HS-5 (cell line): ENCODE measurements at places on chromosomes 6 and 20.

DNA sequence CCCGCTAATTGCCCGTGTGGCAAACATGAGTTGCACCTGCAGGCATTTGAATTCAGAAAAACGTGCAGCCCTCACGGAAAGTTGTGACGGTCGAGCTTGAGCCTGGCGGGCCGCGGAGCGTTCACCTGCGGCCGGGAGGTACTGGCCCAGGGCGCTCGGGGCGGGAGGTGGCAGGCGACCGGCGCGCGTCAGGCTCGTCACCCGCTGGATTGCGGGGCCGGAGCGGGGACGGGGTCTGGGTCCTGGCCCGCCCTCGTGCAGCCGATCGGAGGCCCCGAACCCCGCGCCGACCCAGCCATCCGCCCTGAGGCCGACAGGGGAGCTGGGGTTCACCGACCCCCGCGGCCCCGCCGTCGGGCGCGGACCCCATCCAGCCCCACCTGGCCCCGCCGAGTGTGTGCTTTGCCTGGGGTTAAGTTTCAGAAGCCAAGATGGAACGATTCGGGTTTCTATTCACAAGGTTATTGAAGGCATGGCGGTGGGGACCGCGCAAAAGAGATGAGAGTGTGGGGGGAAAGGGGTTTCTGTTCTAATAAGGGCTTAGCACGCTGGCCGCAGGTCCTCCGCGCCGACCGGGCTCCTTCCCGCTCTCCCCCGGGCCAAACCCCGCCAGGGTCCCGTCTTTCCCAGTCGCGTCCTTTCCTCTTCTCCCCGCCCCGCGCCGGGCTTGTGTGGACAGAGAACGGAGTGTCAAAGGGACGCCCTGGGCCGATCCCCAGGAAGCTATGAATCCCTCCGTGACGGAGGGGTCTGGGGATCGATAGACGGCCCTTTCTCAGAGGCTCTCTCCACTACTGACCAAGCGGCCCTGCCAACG, 1.6 kb upstream of the HEY2 start:
- DNase-seq, result no peak

DNA sequence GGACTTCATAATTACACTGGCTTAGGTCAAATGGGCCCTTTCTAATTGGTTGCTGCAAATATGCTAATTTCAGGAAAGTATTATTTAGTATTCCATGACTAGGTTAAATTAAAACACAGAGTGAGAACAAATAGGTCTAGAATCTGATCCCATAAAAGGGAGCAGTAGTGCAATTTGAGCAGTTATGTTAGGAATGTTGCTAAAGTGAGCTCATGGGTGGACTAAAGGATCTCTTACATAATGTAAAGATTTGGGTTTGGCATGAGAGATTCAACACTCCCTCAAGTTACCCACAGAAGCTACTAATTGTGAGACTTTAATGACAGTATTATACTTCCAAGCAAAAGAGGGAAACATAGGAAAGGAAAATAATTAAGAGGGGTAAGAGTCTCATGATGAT, 109.1 kb downstream of the C6orf58 start:
- no peak for DNase-seq

GRCh38 chr6:35017411-35018181, 123.5 kb downstream of the TCP11 start:
- DNase-seq, result no peak

DNA sequence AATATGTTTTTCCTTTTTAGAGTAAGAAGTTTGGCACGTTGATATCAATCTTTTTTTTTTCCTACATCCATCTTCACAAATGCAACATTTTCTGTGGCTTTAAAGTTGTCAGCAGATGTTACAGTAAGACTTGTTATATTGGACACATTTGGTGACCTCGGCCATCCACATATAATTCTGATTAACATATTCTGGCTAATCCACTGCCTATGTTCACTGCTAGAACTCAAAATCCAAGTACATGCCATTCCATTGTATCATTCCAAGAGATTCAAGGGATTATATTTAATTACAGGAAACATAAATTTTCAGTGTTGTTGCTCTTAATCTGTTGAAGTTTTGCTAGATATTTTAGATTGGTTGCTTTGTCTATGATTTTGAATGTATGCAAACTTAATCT, 367.6 kb downstream of the TENT5A start:
- no peak for DNase-seq

DNA sequence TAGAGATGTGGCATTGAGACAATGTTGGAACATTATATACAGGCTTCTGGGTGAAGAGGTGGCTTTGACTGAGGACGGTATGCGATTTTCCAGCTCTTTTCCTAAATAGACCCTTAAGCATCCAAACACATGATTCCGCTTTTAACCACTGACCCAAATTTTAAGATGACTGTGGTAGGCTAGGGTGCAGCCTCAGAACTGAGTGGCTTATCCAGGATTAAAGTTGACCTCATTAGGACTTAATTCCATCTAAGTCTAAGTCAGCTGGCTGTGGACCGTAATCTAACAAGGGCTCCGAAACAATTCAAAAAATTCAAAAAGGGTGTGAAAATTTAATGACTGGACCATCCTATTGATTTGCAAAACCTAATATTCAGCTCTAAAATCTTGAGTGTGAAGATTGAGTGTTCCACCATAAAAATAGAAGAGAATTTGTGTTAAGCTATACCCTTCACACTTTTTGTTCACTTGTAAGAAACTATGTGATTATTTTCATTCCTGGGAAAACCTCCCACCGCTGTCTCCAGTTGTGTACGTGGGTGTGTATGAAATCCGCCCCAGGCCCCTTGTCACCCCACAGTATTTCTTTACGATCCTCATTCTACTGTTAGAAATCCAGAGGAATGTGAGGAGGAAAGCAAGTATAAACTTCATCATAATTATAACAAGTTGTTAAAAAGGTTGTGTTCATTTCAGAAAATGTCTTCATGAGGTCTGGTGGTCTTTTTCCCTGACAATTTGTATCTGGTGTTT, 2.7 kb downstream of the PCMTD2 start:
- no peak for DNase-seq

DNA sequence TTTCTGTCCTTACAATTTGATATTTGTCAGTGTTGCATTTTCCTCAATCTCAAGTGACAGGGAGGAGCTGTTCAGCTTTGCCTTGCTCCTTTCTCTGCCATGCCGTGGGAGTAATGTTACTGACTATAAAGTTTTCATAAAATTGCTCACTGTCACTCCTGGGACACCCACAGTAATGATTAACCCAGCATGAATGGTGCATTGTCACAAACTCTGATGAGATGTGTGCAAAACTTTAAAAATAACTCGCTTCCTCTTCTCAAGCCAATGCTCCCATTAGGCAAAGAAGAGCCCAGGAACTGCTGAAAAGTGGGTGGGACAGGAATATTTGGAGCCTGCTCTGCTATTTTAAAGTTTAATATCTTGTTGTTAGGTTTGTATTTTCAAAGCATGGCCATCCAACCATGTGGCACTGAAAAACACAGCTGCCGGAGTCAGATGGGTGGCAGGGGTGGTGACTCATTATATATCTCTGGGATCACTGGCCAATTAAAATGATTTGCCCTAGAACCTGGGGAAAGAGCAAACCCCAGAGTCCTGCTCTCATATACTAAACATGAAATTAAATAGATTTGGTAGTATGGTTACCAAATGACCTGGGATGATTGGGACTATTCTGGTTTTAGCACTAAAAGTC, 260.1 kb downstream of the BTBD3 start:
- no peak for DNase-seq

DNA sequence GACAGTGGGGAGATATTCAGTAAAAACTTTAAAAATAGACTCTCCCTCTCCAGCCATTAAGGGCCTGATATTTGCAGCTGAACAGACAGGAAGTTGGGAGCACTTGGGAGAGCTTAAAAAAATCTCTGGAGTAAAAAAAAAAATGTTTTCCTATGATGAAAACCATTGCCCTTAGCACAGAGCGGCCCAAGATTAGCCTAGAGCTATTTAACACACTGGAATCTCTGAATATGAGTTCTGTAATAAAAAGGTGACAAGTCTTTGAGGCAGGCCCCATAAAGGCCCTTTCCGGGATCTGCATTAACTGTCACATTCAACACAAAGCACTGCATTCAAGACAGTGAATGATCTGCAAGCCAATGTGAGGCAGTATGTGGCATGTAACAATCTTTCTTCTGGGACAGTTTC, 393.7 kb downstream of the ZFAND3 start:
- no peak for DNase-seq

GRCh38 chr20:62907384-62908317, 18.7 kb downstream of the DIDO1 start:
- DNase-seq, result no peak

- DNase-seq, result no peak
Observed at GRCh38 chr6:158777510-158777909, 41.7 kb downstream of the EZR start.

DNA sequence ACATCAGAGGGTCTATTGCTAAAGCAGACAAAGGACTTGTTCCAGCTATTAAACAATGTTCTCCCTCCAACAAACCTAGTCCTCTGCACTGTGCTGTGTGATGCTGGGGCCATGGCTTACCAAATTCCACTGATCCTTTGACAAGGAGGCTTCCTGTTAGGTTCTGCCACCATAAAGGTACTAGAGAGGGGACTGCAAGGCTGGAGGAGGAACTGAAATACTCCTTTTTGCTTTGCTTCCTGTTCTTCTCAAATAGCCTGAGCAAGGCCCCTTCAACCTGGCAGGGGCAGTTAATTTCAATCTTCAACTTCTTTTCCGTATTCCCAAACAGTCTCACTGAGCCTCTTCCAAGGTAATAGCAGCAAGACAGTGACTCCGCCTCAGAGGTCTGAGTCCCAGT, 286.4 kb upstream of the IRAK1BP1 start:
- no peak for DNase-seq
